Hepatocyte (in vitro differentiated cells): ENCODE measurements at places on chromosomes 12 and 14. TPM values are rescaled to one million over a fixed set of nuclear protein-coding genes. Genes with fewer than 3 reads are reported as not detected.

HOXC11 gene
- 0.63 and 1.5 TPM in 2 replicates for total RNA-seq

OTX2 gene
- total RNA-seq: 0.53 TPM in 1 of 2 replicates, not detected in the other

DNA sequence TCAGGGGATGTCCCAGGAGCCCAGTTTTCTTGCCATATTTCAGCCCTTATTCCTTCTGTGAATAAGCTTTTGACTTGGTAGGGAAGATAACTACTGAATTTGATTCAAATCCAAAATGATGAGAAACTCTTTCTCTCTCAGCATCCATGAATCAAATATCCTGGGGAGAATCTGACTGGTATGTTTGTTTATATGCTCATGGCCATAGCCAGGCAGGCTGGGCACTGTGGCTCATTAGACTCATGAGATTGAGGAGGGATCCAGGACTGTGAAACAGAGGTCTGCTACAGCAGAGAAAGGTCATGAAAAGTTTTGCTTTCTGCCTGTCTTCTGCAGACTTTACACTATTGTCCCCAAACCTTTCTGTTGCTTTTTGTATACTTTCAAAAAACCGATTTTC, 346.4 kb upstream of the ATP2B1 start:
- no peak overlapping the region for H3K4me3 ChIP-seq
- H3K36me3 ChIP-seq: no peaks in the 10 kb centered on the region
- no peak for DNase-seq
- H3K27me3 ChIP-seq: no peaks in the 10 kb centered on the region

DNA sequence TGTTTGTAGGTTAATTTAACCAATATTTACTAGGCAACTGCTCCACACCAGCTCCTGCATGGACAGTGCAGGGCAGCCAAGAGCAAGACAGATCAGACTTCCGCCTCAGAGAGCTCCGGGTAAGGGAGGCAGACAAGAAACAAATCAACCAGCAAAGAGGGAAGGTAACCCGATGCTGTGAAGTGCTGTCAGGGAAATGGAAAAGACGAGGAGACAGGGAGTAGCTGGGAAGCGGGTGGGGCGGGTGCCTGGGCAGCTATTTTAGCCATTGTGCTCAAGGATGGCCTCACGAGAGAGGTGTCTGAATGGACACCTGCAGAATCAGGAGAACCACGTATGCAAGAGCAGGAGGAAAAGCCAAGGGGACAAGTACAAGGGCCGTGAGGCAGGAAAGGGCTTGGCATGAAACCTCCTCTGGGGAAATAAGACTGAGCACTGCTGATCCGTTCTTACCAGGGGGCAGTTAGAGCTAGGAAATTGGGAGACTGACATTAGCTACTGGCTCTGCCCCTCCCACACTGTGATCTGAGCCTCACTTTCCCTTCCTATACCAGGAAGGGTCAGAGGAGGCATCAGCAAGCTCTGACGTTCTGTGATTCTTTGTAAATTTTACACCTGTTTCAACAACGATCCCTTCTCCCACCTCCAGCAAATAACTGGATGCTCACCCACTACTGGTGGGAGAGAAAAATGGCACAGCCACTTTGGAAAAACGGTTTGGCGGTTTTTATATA, 6.5 kb upstream of the TMEM119 start:
- H3K4me3 ChIP-seq: no peak overlapping the region
- no peaks in the 10 kb centered on the region for H3K27me3 ChIP-seq
- DNase-seq: no peak
- no peak overlapping the region for H3K27ac ChIP-seq
- H3K36me3 ChIP-seq: no peaks in the 10 kb centered on the region
- H3K4me1 ChIP-seq: peaks cover 3% of the 10 kb centered on the region

GRCh38 chr12:21444193-21445146, 7.0 kb downstream of the PYROXD1 start:
- H3K4me3 ChIP-seq: no peak overlapping the region
- no peak for DNase-seq
- H3K4me1 ChIP-seq: no peaks in the 10 kb centered on the region

DNA sequence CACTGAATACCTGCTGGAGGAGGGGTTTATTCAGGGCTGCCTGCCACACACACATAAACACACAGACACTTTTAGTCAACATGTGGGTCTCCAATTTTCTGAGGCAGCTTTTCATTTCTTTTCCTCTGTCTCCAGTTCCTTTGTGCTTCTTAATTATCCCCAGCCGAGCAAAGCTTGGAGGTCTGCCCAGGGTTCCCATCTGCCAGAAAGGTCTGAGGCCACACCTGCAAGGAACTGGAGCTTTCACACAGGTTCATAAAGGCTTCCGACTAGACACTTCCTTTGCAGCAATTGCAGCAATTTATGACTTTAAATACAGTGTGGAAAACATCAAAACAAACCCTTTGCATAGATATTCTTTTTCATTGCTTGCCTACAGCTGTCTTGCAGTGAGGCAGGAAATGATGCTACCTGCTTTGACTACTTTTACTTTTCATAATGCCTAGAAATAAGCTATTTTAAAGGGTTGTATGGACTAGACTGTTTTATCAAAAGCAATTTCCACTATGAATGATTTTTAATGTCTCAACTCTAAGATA, 1318.9 kb downstream of the AACS start:
- no peaks in the 10 kb centered on the region for H3K36me3 ChIP-seq
- H3K27ac ChIP-seq: no peak overlapping the region
- DNase-seq: no peak

DNA sequence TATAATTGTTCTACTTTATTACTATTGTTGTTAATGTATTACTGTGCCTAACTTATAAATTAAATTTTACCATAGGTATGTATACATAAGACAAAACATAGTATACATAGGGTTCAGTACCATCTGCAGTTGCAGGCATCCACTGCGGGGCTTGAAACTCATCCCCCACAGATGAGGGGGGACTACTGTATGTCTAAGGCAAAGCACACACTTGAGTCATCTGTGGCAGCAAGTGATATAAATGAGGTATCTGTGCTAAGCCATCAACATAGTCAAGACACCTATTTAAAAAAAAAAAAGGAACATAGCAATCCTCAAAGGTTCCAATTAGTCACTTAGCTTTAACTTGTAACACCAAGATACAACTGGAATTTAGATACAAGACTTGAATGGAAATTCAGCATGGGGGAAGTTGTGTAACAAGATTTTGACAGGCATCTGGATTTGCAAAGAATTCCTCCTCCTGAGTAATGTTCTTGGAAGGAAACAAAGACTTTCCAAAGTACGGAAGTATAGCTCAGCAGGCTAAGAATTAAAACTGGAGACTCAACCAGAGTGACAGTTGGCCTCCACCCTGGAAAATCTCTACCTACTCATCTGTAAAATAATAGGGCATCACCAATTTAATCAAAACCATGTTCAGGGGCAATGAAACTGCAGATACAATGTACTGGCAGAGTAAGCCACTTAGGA, 14.9 kb downstream of the DCAF5 start:
- H3K4me1 ChIP-seq: peaks cover 15% of the 10 kb centered on the region
- DNase-seq: peak; percentile 23

GRCh38 chr12:57965766-57966165, 24.4 kb downstream of the ATP23 start:
- no peaks in the 10 kb centered on the region for H3K36me3 ChIP-seq
- no peak overlapping the region for H3K4me3 ChIP-seq
- H3K27me3 ChIP-seq: no peaks in the 10 kb centered on the region
- DNase-seq: no peak
- no peaks in the 10 kb centered on the region for H3K4me1 ChIP-seq

DNA sequence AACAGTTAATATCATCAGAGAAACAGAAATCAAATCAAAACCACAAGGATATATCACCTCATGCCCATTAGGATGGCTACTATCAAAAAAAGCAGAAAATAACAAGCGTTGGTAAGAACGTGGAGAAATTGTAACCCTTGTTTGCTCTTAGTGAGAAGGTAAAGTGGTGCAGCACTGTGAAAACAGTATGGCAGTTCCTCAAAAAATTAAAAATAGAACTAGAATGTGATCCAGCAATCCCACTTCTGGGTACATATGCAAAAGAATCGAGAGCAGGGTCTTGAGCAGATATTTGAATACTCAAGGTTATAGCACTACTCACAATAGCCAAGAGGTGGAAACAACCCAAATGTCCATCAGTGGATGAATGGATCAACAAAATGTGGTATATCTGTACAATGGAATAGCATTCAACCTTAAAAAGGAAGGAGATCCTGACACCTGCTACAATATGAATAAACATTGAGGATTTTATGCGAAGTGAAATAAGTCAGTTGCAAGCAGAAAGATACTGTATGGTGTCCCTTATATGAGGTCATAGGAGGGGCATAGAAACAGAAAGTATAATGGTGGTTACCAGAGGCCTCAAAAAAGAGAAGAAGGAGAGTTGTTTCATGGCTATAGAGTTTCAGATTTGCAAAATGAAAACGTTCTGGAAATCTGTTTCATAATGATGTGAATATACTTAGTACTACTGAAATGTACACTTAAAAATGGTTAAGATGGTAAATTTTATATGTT, 131.0 kb upstream of the EEA1 start:
- peaks cover 9% of the 10 kb centered on the region for H3K4me1 ChIP-seq
- H3K27ac ChIP-seq: peak overlapping the region; percentile 71
- H3K4me3 ChIP-seq: no peak overlapping the region
- no peaks in the 10 kb centered on the region for H3K36me3 ChIP-seq
- no peak for DNase-seq

- peak; percentile 97 for DNase-seq
- no peaks in the 10 kb centered on the region for H3K36me3 ChIP-seq
- peak within 1 kb of the TSS; percentile 98 for H3K27ac ChIP-seq
- no peaks in the 10 kb centered on the region for H3K27me3 ChIP-seq
- H3K4me3 ChIP-seq: peak within 1 kb of the TSS; percentile 93
- peaks cover 24% of the 10 kb centered on the region for H3K4me1 ChIP-seq
Measured at GRCh38 chr14:105314287-105315200, at the start of gene PACS2. Gene PACS2 (plus strand): TSS chr14:105314748. CDS start chr14:105314919, 171 bp downstream.

GRCh38 chr12:119589097-119589496, 4.5 kb upstream of the TMEM233 start:
- no peaks in the 10 kb centered on the region for H3K36me3 ChIP-seq
- H3K27ac ChIP-seq: no peak overlapping the region
- H3K27me3 ChIP-seq: peaks cover 51% of the 10 kb centered on the region
- H3K4me3 ChIP-seq: no peak overlapping the region
- H3K4me1 ChIP-seq: no peaks in the 10 kb centered on the region
